Activated CD4-positive, alpha-beta T cell treated with anti-CD3 and anti-CD28 coated beads, Interleukin-2, amount 10 ng/mL, durations not matched to agents 7 days and 5 days (primary cell): ENCODE measurements at places on chromosomes 11 and 22. TPM values are rescaled to one million over a fixed set of nuclear protein-coding genes. Genes with fewer than 3 reads are reported as not detected.

Gene KLHL35
- total RNA-seq = 0.50 TPM

Gene CEP126
- 0.50 TPM for total RNA-seq

Gene PNPLA5
- not detected for total RNA-seq

Gene AGBL2
- total RNA-seq = 5.9 TPM

Gene VWCE
- total RNA-seq = 1.7 TPM

Gene OR52N4
- total RNA-seq = 1.1 TPM

Gene SLC37A2
- total RNA-seq = 0.60 TPM

Gene RFPL3
- not detected for total RNA-seq

GRCh38 chr22:18068381-18068988 lies 9.3 kb upstream of the PEX26 start:
- DNase-seq = no peak

DNA sequence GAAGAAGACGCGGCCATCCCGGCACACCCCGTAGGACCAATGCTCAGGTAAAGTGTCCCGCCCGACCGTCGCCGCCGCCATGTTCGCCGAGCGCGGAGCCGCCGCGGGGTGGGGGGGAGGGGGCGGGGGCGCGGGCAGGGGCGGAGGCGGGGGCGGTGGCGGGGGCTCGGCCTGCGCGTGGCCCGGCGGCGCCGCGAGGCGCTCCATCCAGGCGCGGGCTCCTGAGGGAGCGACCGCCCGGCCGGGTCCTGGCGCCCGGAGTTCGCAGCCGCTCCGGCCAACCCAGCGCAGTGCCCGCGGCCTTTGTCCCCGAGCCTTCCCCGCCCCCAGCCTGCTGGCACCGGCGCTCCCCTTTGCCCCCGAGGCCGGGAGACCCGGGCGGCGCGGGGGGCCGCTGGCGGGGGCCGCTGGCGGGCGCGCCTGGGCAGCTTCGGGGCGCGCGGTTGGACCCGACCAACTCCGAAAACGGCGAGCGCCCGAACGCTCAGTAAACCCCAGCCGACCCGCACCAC lies at the start of gene PLEKHA7:
TSS of gene PLEKHA7 (minus strand) at position 94 of the 512 bp plus-strand sequence. CDS start at position 81, 13 bp downstream.
- DNase-seq = no peak

- no peak for DNase-seq
Observed at GRCh38 chr11:76410851-76411357, 29.8 kb downstream of the GVQW3 start.

- DNase-seq = no peak
Observed at GRCh38 chr11:83691451-83691950, 405.3 kb upstream of the CCDC90B start.

DNA sequence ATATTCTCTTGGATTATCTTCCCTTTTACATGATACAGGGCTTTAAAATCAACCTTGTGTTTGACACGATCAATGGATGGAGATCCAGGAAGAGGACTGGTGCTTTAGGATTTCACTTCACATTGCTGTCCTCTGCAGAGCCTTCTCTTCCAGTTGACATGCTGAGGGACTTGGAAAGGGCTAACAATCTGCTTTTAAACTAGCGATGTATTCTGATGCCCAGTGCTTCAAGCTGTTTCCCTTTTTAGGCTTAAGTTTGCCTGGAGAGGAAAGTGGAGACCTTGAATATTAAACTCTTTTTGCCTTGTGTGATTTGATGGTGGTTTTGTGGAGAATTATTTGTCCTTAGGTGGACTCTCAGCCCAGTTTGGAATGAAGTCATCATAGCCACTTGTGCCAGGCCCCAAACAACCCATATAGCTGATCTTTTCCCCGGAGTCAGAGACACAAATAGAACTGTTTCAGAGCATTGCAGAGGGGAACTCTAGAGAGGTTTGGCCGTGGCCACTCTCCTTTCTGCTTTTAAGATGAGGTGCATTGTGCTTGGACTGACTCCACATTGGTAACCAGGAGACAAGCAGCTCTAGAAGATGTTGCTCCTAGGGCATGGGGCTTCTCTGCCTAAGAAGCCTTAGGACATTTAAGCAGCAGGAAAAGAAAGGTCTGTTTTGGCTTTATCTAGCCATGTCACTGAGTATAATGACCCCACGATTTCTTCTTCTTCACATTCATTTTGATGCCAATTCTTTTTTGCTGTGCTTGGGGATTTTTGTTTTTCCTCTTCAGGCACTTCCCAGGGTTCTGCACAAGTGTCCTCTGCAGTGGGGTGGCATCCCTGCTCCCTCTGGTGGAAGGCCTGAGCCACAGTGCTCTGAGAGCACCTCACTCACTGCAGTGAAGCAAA lies 152.8 kb downstream of the NCAM1 start:
- no peak for DNase-seq

DNA sequence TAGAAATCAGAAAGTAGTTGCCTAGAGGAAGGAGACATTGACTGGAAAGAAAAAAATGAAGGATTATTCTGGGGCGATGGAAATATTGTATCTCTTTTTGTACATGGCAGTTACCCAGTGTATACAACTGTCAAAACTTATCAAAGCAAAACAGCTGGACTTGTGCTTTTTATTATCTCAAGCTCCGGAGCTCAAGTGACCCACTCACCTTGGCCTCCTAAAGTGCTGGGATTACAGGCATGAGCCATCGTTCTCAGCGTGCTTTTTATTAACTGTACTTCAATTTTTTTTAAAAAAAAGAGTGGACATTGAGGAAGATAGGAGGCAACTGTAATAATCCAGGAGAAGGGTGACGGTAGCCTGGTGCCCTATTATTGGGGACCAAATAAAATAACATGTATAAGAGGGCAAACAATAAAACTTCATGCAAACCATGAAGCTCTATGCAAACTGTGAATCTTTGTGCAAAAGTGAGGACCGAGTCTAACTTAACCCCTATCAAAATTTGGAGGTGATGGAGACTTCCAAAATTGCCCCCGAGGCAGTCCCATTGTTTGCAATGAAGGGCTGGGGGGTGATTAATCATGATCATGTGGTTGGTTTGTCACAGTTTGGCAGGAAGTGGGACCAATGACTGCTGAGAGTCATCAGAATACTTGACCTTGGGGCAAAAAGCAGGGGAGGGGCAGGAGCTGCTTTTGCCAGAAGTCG lies 23.5 kb downstream of the FZD4 start:
- DNase-seq = no peak

- peak; percentile 86 for DNase-seq
Observed at GRCh38 chr11:128290106-128290840, 297.1 kb downstream of the ETS1 start.

- no peak for DNase-seq
Observed at GRCh38 chr11:116731821-116732220, 41.0 kb downstream of the BUD13 start.

DNA sequence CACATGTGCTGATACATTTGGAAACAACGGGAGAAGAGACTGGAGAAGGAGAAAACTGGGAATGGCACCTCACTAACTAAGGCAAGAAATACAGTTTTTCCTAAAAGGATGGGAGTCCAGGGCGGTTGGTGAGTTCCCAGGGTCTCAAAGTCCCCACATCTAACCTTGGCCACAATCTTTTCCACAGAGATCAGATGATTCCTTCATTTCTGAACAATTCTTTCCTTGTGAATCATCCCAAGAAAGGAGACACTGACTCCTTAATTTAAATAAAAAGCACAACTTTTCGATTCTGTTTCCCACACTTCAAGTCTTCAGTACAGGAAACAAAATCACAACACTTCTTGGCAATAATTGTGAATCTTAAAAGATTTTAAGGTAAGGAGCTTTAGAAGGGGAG lies 384.7 kb downstream of the DCDC1 start:
- no peak for DNase-seq

- DNase-seq = peak; percentile 77
Observed at GRCh38 chr22:29394931-29395581, 6.7 kb upstream of the AP1B1 start.

DNA sequence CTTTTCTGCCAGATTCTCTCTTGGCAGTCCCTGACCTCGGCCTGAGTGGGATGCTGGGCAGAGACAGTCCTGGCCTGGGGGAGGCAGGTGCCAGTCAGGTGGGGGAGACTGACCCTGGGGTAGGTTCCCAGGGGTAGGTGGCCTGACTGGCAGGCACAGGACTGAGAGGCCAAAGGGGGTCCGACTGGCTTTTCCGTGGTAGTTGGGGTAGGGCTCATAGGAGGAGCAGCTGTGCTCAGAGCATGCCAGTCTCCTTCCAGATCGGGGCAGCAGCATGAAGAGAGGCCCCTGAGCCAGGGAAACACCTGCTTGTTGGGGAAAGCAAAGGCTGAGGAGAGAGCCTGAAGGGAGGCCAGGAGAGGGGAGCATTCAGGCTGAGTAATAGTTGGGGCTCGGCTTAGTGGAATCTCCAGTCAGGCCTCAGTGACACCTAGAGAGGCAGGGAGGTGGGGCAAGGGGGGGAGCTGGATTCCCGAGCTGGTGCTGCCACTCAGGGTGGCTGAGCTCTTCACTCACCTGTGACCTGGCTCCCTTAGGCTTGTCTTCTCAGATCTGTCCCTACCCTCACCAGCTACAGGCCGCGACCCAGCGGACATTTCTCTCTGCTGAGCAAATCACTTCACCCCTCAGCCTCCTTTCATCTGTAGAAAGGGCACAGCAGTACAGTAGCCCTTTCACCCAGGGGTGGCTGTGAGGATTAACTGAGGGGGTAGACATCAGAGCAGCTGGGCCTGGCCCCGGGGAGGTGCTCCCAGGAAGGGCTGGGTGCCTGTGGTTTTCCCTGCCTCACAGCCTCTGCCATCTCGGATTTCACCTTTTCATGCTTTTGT lies 26.2 kb downstream of the MCM5 start:
- DNase-seq = no peak

DNA sequence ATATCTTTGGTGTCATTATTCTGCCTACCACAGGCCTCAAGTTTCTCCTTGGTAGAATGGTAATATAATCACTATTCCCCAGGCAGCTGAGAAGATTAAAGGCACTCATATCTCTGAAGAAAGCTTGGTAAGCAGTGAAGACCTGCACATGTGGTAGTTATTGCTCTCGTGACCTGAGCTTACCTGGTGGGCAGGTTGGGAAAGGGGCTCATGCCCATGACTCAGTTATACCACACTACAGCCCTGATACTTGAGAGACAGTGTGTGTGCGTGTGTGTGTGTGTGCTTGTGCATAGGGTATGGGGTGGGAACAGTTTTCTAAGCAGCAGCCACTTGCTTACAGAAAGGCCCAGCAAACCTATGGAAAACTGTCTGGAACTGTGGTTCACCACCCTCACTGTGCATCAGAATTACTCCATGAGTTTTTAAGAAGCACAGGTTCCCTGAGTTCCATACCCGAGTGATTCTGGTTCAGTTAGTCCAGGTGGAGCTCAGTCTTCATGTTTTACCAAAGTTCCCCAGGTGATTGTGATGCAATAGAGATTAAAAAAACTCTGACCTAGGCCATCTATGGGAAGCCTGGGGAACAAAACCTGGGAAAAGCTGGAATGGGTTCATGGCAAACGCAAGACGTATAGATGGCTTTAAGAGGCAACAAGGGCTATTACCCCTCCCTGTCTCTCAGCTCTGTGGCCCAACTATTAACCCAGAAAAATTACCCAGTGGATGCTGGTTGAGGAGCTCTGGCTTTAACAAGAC lies 79.0 kb upstream of the ZBED5 start:
- DNase-seq = no peak

DNA sequence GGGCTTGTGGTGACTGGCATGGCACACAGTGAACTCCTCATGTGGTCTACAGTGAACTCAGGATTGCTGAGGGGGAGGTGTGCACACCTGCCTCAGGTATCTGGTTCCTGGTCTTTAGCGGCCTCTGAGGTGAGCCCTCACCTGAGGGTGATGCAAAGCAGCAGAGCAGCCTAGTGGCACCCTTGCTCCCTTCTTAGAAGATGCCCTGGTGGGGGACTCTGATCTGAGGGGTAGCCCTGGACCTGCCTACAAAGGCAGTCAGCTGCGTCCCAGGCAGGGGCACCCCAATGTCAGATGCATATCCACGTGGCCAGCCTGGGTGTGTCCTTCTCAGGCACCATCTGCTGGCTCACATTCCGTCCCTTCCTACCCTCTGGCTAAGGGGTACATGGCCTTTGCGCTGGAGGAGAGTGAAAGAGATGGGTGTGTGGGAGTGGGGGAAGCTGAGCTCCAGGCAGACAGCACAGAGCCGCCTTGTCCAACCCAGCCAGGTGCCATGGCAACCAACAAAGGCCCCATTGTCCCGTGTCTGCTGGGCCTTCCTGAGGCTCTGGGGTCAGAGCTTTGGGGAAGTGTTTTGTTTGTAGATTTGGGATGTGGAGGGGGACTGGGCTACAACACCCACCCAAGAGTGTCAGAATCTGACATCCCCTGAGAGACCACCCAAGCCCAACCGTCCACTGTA lies 5.8 kb downstream of the PLEKHB1 start:
- DNase-seq = no peak

DNA sequence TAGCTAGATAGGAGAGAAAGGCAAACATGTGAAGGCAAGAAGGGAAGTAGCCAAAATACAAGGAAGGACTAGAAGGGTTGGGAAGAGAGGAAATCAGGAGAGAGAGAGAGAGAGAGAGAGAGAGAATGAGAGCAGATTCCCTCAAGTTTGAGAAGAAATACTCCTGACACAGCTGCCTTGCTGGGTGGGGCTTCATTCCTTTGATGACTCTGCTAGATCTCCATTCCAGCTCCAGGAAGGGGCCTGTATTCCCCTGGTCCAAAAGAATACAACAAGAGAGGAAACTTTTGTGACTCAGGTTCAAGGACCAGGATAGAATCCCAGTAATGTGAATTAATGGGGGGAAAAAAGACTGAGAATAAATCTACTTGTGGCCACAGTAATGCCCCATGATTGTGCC lies 62.9 kb upstream of the SPON1 start:
- DNase-seq = no peak

GRCh38 chr22:39292561-39293074 lies 26.8 kb downstream of the RPL3 start:
- no peak for DNase-seq

DNA sequence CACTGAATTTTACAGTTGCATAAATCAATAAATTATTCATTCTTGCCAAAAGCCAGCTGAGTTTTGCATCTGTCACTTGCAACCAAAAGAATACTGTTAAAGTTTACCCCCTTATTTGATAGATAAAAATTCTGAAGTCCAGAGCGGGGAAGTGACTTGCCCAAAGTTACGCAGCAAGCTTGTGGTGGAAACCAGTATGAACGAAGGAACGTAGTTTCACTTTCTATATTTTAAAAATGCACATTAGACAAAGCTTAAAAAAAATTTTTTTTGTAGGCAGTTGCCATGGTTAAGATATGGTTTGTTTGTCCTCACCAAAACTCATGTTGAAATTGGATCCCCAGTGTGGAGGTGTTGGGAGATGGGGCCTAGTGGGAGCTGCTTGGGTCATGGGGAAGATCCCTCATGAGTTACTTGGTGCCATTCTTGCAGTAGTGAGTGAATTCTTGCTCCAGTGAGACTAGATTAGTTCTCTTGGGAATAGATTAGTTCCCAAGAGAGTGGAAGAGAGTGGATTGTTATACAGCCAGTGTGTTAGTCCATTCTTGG lies 46.3 kb upstream of the SEZ6L start:
- no peak for DNase-seq
